ENCODE measurements at places on chromosomes 16 and 17.

GRCh38 chr17:740240-741017 lies 8.0 kb downstream of the TLCD3A start:
- DNase-seq, result no peak

DNA sequence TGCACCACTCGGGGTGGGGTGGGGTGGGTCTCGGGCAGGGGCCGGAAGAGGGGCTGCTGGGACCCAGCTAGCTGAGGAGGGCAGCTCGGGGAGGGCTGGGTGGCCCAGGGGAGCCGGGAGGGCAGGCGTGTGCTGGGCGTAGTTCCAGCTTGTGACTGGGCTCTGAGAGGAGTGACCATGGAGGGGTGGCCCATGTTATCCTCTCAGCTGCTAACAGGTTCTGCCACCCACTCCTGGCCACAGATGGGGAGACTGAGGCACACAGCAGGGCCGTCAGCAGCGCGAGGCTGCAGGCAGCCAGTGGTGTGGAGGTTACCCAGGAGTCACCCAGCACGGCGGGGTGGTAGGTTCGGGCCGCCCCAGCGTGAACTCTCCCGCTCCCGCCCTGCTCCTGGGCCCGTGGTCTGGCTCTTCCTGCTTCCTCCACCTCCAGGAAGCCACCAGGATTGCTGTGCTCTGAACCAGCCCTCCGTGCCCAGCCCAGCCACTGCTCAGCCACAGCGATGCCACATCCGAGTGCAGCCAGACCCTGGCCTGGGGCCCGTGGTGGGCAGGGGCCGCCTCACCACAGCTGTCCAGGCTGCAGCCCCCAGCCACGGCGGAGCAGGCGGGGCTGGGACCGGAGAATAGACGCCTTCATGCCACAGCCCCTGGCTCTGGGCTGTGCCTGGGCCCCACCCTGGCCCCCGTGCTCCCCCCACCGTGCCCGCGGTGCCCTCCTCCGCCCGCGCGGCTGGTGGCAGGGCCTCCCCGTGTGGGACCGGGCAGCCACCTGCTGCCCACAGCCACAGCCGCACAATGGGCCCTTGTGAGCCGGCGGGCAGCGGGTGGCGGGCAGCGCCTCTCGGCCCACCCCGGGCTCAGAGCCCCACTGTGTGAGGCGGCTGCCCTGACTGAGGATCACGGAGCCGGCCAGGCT lies 26.3 kb upstream of the SSTR5 start:
- DNase-seq, result no peak

GRCh38 chr17:31095236-31096105 lies 694 bp downstream of the NF1 start:
- peak; percentile 83 for DNase-seq

DNA sequence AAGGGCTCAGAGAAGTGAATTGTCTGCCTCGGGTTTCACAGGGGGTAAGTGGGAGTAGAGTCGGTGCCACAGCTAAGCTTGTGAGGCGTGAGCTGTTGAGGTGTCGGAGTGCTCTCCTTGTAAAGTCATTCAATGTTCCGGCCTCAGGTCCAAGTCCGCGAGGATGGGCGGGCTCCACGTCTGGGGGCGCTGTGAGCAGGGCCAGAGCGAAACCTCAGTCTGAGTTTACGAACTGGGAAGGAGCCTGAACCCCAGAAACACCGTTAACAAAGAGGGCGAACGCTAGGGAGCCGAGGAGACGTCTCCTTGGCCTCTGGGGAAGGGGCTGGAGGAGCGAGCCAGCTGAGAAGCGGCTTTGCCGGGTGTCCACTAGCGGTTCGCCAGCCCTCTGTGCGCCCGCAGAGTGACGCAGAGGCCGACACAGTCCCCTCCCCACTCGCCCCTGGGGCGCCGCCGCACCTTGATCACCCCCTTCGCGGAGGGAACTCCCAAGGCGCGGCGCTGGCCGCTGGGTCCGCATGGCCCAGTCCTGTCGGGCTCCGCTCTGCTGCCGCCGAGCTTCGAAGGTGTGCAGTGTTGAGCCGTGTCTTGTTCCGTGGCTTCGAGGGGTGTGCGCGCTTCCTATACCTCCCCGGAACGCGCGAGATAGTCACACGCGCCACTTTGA lies 4.9 kb downstream of the IRX3 start:
- peak; percentile 64 for DNase-seq

DNA sequence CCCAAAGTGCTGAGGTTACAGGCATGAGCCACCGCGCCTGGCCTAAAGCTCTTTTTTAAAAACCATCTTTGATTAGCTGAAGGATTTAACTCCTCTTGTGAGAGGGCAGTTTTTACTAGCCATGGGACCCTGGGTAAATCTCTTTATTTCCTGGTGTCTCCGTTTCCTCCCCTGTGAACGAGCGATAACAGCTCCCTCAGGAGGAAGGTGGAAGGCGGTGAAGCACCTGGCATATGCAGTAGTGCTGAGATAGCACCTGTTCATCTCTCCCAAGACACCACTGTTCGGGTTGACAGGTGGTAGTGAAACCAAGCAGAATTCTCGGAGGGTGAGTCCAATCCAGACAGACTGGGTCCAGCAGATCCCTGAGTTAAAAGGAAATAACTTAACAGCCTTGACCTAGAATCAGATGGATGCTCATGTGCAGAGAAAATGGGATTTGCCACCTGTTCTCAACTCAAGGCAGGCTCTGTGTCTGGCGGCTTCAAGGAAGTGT lies 86.2 kb downstream of the CRISPLD2 start:
- no peak for DNase-seq

- DNase-seq, result no peak
These were observed 26.9 kb upstream of the RPL38 start for GRCh38 chr17:74176546-74177001.

DNA sequence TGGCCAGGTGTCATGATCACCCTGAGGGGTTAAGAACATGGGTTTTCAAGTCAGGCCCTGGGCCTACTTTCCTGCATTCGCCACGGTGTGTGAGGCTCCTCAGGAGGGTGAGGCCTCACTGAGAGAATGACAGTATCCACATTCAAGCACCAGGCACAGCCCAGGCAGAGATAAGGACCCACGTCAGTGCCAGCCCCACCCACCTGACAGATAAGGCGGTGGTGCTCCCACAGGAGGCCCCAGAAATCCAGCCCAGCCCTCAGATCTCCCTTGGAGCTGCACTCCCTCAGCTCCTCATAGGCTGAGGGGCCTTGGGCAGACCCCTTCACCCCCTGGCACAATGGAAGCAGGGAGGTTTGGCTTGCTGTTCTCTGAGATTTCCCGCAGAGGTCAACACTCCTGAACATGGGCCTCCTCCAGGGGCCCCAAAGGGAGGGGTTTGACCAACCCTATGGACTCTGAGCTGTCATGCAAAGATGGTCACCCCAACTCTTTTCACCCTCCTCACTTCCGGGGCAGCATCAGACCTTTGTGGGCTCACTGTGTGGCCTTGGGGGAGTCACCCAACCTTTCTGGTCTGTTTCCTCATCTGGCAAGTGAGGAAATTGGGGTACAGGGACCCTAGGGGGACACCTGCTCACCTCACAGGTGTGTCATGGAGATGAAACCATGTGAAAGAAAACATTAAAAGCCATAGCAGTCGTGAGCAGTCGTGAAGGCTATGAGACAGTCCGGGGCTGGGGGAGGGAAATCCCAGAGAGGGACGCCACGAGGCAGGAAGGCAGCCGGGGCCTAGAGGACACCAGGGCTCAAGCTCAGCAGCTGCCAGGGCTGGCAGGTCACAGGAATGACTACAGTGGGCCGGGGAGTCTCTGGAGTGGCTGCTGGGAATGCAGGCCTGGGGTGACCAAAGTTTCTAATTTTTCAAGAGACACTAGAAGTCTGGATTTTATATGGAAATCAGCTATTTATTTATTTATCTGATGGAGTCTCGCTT lies 15.4 kb downstream of the PLLP start:
- DNase-seq, result no peak

DNA sequence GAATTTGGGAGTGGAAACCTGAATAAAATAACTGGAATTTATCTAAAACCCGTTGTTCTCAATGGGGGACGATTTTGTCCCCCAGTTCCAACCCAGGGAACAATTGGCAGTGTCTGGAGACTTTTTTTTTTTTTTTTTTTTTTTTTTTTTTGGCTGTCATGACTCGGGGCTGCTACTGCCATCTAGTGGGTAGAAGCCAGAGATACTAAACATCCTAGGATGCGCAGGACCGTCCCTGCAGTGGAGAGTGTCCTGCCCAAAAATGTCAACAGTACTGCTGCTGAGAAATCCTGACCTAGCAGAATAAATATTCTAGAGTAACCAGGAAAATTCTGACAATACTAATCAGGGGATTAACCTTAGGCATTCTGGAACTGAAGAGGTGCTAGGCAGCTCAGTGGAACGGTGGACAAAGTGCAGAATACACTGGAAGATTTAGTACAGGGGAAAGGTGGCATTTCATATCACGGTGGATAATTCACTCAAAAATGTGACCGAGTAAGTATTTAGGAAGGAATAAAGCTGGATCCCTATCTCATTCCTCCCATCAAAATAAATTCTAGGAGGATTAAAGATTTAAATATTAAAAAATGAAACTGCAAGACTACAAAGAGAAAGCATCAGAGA lies 107.6 kb downstream of the SPECC1 start:
- no peak for DNase-seq

DNA sequence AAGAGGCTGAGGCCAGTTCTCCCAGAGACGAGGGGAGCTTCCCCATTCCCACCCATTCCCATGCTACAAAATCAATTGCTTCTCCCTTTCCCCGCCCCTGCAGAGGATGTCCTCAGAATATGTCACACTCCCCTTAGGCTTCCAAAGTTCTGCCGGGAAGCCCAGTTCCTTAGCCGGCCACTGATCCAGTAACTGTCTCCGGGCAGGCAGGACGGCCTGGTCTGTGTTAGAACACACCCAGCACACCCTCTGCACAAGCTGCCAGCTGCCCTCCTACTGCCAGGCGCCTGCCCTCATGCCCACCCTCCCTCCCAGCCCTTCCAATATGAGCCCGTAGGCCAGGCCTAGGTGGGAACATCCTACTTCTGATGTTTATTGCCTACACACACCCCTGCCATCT lies 31.1 kb downstream of the SGSM2 start:
- no peak for DNase-seq

GRCh38 chr16:73143576-73144422 lies 95.9 kb upstream of the ZFHX3 start:
- DNase-seq, result no peak

GRCh38 chr17:1491443-1492248 lies 840 bp downstream of the MYO1C start:
- no peak for DNase-seq

DNA sequence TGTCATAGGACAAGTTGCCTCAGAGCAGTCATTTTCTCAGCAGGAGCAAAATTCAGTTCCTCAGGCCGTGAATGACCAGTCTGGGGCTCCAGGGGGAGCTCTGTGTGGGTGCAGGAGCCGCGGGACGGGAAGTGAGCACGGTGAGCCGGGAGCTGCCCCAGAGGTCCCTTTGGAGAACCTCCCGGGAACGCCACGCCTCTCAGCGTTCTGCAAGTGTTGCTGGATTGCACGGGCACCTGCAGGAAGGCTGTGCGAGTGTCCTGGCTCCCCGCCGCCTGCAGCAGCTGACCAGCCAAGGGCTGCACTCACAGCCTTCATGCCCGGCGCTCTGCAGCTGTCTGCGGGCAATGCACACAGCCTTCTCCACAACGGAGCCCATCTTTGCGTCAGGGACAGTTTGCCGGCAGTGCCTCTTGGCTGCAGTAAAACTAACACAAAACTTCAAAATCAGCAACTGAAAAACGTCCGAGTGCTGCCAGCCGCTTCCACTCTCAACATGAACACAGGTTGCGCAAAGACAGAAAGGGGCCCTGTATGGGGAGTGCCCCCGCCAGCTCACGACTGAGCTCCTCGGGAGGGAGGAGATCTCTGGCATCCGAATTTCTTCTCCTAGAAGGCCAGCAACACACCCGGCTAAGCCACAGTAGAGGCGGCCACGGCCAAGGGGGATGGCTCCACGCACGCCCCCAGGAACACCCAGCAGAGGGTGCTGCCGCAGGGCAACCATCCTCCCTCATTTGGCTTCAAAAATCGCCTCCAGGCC lies 16.0 kb downstream of the NDUFAF8 start:
- DNase-seq, result peak; percentile 85

- no peak for DNase-seq
These were observed 575.9 kb downstream of the WWOX start for GRCh38 chr16:78675312-78675711.

DNA sequence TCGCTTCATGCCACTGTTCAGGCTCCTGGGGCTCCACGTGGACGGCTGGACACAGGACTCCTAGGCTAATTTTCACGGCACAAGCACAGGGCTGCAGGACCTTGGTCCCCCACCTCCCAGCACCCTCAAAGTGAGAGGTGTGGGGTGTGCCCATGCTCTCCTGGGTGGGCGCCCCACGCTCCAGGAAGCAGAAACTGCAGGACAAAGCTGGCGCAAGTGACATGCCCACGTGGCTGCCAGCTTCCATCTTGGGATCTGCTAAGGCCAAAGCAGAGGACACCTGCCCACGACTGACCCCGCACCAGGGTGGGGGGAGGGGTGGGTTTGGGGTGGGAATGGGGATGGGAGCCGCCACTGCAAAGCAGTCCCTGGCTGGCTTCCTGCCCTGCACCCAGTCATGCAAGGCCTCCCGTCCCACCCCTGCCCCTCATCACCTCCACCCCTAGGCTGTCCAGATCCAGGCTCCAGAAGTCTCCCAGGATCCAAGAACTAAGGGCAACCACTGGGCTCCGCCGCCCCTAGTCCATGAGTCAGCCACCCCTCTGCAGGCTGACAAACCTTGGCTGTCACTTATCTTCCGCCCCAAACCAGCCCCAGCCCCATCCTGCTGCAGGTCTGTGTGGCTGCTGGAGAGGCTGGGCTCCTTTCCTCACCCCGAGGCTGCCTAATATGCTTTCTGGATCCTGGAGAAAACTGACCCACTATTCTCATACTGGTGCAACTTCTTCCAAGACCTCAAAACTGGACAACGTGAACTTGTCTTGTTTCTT lies 11.1 kb downstream of the USP6 start:
- DNase-seq, result peak; percentile 55

DNA sequence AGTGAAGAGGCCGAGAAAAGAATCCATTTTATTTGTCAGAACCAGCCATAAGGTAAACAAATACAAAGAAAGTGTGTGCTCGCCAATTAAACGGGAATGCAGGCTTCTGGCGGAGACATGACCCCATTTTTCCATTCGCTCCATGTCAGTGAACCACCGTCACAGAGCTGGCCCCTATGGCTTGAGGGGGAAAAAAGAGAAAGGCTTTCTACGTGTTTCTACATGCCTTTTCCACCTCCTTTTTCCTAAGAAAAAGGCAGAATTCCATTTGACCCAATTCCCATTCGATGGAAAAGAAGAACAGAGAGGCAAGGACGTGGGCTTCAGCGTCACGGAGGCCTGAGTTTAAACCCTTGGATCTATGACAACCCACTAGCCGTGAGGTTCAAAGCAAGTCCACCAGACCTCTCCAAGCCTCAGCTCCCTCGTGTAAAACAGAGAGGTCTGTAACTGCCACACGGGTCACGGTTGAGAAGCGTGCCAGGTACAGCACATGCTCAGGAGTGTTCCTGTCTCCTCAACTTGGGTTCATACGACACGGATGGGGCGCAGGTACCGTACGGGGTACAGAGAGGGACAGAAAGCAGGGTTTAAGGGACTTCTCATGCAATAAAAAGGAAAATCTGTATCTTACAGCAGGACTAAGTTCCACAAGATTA lies 91.9 kb downstream of the NXN start:
- DNase-seq, result no peak

GRCh38 chr17:76640550-76641380 lies 2.8 kb downstream of the ST6GALNAC1 start:
- DNase-seq, result no peak
